ENCODE measurements at places on chromosomes 3 and 15. TPM values are rescaled to one million over a fixed set of nuclear protein-coding genes. Genes with fewer than 3 reads are reported as not detected.

Gene ZKSCAN7
- 0.88 TPM for total RNA-seq

Gene GOLGA8Q
- total RNA-seq: 7.2 TPM

Gene CLDN18
- not detected for total RNA-seq

Gene MELTF
- 5.2 TPM for total RNA-seq

Gene SHC4
- 1.6 TPM for total RNA-seq

Gene ELL3
- total RNA-seq: 0.34 TPM

Gene CIP2A
- total RNA-seq: 42.9 TPM

Gene GPR27
- 0.51 TPM for total RNA-seq

Gene GCNT3
- not detected for total RNA-seq

Gene SMAD6
- total RNA-seq: 0.37 TPM

Gene RTP3
- not detected for total RNA-seq

Gene KIF15
- 30.2 TPM for total RNA-seq

Gene RASA2
- total RNA-seq: 51.9 TPM

Gene RLBP1
- not detected for total RNA-seq

Gene P2RY12
- not detected for total RNA-seq

Gene MUSTN1
- total RNA-seq: 3.0 TPM

Gene FAM98B
- total RNA-seq: 34.7 TPM

Gene CCDC39
- not detected for total RNA-seq

Gene CELSR3
- total RNA-seq: 7.4 TPM

Gene CRABP1
- not detected for total RNA-seq

Gene NR1I2
- total RNA-seq: not detected

Gene C3orf22
- not detected for total RNA-seq

Gene PAK2
- 97.7 TPM for total RNA-seq

Gene MRAS
- total RNA-seq: not detected

Gene MCTP2
- 71.2 TPM for total RNA-seq

Gene MEX3B
- total RNA-seq: 0.66 TPM

Measured in T-helper 1 cell treated with Interleukin-12 subunit alpha and Interleukin-12 subunit beta and Interleukin-4 antibody, amounts not matched to agents 30 ng/mL and 1 ng/mL, for 36 hours (primary cell).